ENCODE measurements at places on chromosomes 16 and 17. TPM values are rescaled to one million over a fixed set of nuclear protein-coding genes. Genes with fewer than 3 reads are reported as not detected.

GRCh38 chr16:68242926-68243858 is 2.0 kb upstream of the PLA2G15 start:
- no peak for ATAC-seq

DNA sequence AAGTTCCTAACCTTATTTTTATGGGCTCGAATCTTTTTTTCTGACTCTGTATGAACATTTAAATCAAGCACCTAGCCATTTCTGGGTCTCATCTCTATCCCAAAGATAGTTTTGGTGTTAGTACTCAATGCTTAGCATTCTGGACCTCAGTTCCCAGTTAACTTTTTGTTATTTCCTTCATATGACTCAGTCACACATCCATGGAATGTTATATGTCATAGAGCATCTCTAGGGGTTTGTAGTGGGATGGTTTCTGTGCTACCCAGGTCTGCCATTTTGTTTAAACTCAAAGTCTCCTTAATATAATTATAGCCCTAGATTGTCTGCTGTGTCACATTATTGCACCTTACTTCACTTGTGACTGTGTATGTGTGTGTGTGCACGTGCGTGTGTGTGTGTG is 90.1 kb downstream of the EFCAB13 start:
- no peak for ATAC-seq

Gene PIK3R6
- 0.27 TPM for total RNA-seq

DNA sequence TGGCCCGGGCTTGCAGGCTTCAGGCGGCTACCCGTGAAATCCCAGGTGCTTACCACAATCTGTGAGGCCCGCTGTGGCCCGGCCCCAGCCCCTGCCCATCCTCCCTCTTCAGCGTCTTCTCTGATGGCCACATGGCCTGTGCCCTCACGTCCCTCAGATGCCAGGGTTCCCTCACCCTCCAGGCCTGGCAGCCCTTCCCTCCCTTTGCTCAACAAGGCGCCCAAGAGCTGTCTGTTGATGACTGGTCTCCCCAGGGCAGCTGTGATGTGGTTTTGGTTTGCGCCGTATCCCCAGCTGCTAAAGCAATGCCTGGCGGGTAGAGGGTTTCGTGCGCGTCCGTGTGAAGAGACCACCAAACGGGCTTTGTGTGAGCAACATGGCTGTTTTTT is 35.1 kb downstream of the PMM2 start:
- no peak for ATAC-seq

DNA sequence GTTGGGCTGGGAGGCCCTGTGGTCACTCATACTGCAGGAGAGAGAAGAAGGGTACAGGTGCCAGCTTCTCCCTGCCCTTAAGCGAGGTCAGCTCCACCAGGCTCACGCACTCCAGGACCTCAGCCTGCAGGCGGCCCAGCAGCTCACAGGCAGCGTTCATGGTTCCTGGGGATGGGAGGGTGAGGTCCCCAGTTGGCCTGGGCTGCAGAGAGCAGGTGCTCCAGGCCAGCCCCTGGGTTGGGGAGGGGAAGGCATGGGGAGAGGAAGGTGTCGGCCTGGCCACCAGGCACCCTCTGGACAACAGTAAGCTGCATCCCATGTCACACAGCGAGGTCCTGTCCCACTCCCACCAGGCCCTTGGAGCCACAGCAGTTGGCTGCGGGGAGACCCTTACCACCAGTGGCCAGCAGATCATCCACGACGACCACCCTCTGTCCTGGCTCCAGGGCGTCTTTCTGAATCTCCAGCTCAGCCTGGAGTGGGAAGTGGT is 2.0 kb downstream of the APRT start:
- ATAC-seq = no peak

- no peak for ATAC-seq
These were observed 712 bp downstream of the HOXB4 start for GRCh38 chr17:48577330-48577945.

DNA sequence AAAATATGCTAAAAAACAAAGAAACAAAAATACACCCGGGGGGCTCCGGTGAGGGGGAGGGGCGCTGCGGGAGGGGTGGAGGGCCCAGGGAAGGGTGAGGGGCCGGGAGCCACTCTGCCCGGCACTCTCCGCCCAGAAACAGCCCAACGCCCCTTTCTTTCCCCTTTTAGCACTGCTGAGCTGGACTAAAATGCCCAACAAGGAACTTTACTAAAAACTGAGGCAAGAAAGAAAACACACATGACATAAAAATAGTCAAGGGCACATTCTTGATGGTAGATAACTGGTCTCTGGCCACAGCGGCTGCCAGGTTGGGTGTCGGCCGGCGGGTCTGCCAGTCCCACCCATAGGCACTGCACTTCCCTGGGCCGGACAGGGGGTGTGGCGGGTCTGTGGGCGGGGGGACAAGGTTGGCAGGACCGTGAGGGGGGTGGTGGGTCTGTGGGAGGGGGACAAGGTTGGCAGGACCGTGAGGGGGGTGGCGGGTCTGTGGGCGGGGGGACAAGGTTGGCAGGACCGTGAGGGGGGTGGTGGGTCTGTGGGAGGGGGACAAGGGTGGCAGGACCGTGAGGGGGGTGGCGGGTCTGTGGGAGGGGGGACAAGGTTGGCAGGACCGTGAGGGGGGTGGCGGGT is 20.9 kb downstream of the METRNL start:
- ATAC-seq = peak; percentile 23

GRCh38 chr16:26701243-26701886 is 365.4 kb upstream of the C16orf82 start:
- no peak for ATAC-seq

Gene CLEC18B
- total RNA-seq = 3.3 TPM

Gene SULT1A3
- 10.3 TPM for total RNA-seq

DNA sequence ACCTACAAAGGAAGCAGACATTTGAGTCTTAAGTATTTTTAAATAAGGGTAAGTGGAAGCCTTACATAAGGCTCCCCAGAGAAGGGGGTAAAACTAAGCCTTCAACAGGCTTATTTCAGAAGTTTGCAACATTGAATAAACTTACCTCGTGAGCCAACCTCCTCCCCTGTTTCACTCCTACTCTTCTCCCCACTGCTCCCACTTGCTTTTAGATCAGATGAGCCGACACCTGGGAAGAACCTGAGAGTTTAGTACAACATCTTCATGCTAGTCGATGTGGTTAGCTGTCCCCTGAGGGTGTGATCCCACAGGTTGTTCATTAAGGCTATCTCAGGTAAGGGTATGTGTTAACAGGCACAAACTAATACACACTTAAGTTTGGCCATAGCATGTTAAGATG is 13.8 kb downstream of the ZP2 start:
- ATAC-seq = no peak

DNA sequence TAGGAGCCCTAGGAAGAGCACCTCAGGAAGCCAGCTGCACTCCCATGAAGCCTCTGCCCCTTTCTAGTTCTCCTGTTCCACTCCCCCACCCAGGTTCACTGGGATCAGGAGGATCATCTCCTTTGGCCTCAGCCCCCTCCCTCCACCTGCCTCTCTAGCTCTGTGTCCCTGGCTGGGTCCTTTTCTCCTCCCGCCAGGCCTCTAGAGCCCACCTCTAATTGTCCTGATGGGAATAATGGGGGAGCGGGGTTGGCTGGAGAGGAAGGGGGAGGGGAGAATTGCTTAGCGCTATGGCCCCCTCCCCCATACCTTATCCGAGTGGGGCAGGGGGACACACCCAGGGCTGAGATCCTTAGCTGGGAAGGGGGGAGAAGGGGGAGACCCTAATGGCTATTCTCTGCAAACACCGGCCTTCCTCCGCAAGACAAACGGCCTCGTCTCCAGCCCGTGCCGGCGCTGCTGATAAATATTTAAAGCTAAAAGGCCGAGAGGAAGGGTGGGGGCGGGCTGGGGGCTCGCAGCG is 997 bp downstream of the HOXB7 start:
- ATAC-seq = no peak

- no peak for ATAC-seq
These were observed 389.0 kb upstream of the CDH11 start for GRCh38 chr16:65510850-65511249.

Gene AGRP
- not detected for total RNA-seq

- no peak for ATAC-seq
These were observed 73.1 kb downstream of the KSR1 start for GRCh38 chr17:27529230-27529796.

GRCh38 chr17:57983446-57983845 is 4.6 kb downstream of the VEZF1 start:
- peak; percentile 3 for ATAC-seq

DNA sequence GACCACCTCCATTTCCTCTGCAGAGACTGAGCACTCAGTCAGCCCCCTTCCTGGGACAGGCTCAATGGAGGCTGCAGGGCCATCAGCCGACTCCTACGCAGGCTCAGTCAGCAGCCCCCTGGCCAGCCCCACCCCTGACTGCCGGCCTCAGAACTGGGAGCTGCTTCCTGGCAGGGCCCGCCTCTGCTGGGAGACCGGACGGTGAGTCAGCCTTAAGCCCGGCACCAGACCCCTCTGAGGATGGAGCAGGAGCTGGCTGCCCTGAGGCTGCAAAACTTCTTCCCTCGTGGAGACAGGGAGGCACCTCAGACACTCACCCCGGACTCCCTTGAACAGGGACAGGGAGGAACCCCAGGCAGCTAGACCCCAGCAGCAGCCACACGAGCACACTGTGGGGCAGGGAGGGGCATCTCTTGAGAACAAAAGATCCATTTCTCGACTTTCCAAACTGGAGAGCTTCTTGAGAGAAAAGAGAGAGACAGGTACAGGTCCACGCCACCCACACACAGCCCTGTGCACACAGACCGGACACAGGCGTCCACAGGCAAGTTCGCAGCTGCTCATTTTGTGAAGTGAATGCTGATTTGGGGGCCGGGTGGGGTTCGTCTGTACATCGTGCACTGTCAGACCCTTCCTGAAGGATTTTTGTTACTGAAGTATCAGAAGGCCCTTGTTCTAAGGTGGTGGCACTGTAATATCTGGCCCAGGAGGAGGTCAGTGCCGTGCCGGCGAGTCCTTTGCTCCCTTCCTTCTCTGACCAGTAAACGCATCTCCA is 1.3 kb upstream of the TUBB3 start:
- ATAC-seq = peak; percentile 23

DNA sequence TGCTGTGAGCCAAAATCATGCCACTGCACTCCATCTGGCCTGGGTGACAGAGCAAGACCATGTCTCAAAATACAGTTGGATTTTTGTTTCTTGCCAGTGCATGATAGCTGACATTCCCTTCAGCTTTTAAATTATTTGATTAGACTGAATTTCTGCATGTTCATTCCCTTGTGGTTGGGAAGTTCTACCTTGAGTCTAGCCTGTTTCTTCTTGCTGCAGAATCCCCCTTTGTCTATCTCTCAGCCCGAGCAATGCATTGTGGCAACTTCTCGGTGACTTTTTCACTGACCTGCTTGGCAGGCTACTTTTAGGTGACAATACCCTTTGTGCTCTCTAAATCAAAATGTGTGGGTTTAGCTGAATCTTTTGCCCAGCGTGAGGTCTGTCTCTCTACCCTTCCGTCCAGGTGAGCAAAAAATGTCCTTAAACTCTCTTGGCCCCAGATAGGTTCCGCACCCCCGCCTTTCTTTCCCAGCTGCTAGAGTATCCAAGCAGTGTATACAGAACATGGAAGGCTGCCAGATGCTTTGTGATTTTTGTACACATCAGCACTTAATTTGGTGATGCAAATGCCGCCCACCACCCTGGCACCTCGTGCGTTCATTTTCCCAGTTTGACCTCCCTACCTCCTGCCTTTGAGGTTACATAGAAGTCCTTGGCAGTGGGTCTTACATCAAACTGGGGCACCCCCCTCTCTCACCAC is 130.2 kb downstream of the ABCC6 start:
- no peak for ATAC-seq

DNA sequence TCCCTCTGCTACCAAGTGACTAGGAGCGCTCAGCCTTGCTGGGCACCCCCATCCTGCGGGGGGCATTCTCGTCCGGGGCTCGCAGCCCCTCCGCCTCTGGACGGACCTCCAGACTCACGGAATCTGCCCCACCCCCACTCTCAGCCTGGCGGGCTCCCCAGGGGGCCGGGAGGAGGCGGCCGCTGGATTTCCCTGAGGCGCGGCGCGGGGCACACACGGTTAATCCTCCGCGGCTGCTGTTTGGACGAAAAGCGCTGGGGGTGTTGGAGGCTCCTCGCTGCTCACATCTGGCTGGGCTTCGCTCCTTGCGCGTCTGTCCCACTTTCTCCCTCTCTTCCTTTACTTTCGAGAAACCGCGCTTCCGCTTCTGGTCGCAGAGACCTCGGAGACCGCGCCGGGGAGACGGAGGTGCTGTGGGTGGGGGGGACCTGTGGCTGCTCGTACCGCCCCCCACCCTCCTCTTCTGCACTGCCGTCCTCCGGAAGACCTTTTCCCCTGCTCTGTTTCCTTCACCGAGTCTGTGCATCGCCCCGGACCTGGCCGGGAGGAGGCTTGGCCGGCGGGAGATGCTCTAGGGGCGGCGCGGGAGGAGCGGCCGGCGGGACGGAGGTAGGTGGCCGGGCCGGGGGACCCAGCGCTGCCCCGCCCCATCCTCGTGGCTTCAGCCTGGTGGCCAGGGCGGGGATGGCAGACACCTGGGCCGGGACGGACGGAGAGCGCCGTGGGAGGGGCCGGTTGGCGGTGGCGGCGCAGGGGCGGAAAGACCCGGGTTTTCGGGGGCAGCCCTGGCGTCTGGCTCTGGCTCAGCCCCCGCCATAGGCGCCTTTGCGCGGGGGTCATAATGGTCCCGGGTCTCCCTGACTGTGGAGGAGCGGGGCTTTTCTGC is at the start of gene C1QTNF1:
C1QTNF1 (plus strand) TSS at position 284 of the 886 bp plus-strand sequence. CDS start 19,800 bp downstream, outside the sequence.
- peak; percentile 73 for ATAC-seq

Gene ACLY
- total RNA-seq = 185 TPM

DNA sequence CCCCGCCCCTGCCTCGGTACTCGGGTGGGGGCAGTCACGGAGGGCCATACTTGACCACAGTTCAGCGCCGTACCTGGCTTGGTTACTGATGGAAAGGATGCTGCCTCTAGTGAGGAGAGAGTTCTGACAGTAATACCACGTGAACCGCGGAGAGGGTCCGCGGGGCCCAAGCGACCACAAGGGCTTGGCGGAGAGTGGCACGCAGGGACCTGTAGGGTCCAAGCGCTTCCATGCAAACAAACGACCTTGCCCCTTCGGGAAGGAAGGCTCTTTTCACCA is 9.2 kb downstream of the KDM6B start:
- no peak for ATAC-seq

GRCh38 chr17:4090898-4091297 is 51.9 kb downstream of the ZZEF1 start:
- no peak for ATAC-seq

- no peak for ATAC-seq
These were observed 14.6 kb downstream of the STH start for GRCh38 chr17:46013502-46014165.

DNA sequence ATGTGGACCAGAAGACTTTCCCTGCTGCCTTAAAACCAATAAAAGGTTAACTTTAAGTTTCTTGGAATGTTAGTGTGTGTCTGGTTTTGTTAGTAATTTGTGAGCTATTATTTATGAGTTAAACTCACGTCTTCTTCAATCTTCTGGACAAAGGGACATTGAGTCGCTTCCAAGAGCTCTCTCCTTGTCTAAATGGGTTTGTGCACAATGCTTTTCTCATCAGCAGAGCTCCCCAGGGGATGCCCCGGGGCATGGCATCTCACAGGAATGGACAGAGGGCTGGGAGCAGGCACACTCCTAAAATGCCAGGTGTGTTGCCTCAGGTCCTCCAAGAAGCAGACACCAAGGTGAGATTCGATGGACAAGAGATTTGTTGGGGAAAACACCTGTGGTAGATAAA is 90.5 kb downstream of the RGS9 start:
- ATAC-seq = no peak

Gene KREMEN2
- total RNA-seq = 1.3 TPM
